A375 (cell line): ENCODE measurements at places on chromosomes 5 and 9. TPM values are rescaled to one million over a fixed set of nuclear protein-coding genes. Genes with fewer than 3 reads are reported as not detected.

The JAKMIP2 gene
- 2.5 and 2.6 TPM in 2 replicates for total RNA-seq

The WNT8A gene
- total RNA-seq, result not detected in 2 replicates

The CCDC192 gene
- 0.27 TPM in 1 of 2 replicates, not detected in the other for total RNA-seq

The PCDHB8 gene
- total RNA-seq, result 6.5 and 6.6 TPM in 2 replicates

The PITX1 gene
- total RNA-seq, result 1.2 and 2.1 TPM in 2 replicates

The IL33 gene
- total RNA-seq, result not detected in 2 replicates

The OTP gene
- total RNA-seq, result not detected in 2 replicates
